ENCODE measurements at places on chromosomes 11 and 22.

- no peak for DNase-seq
Observed at GRCh38 chr11:62804310-62805075, 747 bp downstream of the NXF1 start.

- no peak for DNase-seq
Observed at GRCh38 chr11:4605057-4605456, 3.0 kb downstream of the TRIM68 start.

DNA sequence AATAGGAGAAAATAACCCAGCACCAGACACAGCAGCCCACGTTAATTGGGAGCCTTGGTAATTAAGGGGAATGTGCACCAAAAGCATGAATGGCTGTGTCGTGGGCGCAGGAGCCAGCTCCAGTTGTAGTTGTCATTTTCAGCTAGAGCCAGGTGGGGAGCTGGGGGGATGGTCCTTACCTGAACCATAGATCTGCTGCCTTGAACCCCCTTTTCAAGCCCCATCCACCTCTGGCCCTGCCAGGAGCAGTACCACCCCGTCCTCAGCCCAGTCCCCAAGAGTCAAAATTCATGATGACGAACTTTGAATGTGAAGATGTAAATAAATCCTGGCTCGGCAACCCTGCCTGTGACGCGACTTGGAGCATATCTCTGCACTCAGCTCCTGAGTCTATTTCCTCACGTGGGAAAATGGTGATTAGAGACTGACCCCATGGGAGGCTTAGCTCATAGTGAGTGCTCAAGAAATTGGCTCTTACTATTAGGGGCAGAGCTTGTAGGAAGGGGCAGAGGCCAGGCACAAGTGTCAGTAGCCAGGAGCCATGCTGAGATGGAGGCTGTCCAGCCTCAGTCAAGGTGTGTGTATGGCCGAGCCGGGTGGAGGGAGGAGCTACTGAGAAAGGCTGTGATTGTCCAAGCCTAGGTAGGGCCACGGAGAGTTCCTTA is 794 bp upstream of the FXYD6 start:
- no peak for DNase-seq

DNA sequence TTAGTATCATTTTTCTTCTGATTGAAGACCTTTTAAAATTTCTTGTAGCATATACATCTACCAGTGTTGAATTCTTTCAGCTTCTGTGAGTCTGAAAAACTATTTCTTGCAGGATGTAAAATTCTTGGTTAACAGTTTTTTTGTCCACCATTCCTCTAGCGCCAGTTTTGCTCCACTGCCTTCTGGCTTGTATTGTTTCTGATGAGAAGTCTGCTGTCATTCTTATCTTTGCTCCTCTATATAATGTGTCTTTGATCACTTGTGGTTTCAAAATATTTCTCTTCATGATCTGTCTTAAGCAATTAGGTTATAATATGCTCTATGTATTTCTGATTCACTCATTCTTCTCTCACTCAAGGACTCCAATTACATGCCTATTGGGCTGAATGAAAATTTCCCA is 152.3 kb downstream of the INSC start:
- DNase-seq = no peak

DNA sequence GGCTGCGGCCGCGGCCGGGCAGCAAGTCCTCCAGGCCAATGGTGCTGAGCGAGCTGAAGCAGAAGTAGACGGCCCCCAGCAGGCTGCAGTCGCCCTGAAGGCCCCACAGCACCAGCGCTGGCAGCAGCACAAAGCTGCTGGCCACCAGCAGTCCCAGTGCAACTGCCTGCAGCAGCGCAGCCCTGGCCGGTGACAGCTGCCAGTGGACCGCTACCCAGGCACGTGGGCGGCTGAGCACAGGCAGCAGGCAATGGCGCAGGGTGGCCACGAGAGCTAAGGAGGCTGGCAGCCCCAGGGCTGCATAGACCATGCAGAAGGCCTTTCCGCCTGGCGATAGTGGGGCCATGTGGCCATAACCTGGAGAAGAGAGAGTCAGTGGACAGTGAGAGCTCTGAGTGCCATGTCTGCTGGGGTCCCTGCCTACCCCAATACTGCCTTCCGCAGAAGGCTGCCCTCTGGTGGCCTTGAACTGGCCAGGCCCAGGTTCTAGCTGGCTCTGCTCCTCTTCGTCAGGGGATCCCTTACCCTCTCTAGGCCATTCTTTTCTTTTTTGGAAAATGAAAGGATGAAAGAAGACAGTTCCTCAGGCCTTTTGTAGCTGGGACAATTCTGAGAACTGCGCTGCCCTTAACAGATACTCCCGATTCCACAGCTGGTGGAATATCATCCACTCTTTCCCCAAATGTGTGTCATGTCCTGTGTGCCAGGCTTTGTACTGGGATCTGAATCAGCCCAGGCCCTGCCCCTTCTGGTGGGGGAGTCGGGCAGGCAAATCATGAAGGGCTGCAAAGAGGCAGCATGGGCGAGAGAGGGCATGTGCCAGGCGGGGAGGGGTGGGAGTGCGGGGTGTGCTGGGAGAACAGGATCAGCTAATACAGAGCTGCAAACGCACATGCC is 1.8 kb downstream of the KCNK7 start:
- no peak for DNase-seq

- no peak for DNase-seq
Observed at GRCh38 chr22:22696104-22696503, 51.7 kb downstream of the GGTLC2 start.

GRCh38 chr22:35303029-35303624 is 3.4 kb downstream of the TOM1 start:
- no peak for DNase-seq

DNA sequence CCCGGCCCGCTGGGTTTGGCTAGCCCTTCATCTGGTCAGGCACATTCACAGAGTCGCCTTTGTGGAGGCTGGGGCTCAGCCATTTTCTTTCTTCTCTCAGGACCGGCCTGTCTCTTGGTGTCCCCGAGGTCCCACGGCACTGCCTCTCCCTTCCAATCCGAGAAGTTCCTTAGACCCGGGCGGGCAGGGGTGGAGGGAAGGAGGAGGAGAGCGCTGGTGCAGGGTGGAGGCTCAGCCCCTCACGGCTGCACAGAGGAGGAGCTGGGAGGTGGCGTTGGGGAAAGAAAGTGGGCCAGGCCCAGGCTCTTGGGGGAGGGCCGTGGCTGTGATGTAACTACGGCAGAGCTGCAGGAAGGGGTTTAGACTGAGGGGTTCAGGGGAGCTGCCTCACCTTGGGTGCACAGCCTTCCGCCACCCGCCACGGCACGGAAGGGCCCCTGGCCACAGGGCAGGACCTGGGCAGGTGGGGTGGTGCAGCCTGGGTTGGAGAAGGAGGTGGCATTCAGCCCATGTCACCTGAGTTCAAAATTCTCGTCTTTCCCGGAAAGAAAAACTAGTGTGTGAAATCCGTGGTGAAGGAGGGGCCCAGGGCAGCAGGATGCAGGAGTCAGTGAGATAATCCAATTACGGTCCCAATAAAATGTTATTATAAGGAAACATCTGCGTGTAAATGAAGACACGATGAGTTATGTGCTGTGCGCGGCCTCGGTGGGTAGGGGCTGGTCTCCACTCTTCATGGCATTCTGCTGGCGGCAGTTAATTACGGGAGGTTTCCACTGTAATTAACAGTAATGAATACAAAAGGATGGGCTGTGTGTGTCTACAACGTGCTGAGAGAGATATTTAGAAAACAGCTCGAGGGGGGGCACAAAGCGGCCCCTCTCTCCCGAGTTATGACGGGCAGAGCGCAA is 1.7 kb downstream of the BRSK2 start:
- DNase-seq = no peak

GRCh38 chr11:16981651-16982194 is 32.5 kb downstream of the PLEKHA7 start:
- DNase-seq = peak; percentile 9

DNA sequence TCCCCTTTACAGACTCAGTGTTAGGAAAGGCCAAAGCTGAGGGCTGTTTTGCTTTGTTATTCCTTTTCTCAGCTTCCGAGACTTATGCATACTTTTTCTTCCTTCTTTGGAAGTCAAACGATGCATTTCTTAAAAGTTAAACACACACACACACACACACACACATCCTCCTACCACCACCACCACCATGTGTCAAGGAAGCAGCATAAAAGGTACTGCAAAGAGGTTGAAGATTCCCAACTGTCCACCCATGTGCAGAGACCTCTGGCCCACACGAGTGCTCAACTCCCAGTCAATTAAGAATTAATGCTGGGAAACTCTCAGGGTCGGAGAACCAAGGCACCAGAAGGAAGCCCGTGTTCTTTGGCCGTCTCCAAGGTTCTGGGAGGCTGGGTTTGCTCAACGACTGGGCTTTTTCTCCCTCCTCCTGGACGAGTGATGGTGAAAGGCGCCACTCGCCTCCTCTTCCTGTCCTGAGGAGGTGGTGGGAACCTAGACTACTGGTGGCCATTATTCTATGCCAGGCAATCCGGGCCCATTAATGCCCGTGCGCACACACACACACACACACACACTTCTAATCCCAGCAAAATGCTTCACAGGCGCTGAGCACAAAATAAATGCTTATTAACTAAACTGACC is 15.1 kb downstream of the MN1 start:
- no peak for DNase-seq

GRCh38 chr11:1564535-1565172 is 7.4 kb downstream of the DUSP8 start:
- peak; percentile 18 for DNase-seq

DNA sequence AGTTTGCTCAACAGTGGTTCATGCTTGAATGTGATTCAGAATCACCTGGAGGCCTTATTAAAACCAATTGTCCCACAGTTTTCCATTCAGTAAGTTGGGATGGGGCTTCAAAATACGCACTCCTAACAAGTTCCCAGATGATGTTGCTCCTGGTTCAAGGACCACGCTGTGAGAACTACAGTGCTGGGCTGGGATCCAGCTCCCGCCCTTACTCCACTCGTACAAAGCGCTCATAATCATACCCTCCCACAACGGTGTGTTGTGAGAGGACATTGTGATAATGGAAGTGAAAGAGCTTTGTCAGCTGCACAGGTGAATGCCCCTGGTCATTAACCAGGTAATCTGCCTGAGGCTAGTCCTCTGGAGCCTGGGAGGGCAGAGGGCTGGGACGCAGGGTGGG is 1.3 kb upstream of the CD82 start:
- no peak for DNase-seq

- no peak for DNase-seq
Observed at GRCh38 chr11:129048911-129049310, 106.2 kb upstream of the TP53AIP1 start.

GRCh38 chr11:12862696-12863469 is 146.2 kb upstream of the RASSF10 start:
- DNase-seq = peak; percentile 55

DNA sequence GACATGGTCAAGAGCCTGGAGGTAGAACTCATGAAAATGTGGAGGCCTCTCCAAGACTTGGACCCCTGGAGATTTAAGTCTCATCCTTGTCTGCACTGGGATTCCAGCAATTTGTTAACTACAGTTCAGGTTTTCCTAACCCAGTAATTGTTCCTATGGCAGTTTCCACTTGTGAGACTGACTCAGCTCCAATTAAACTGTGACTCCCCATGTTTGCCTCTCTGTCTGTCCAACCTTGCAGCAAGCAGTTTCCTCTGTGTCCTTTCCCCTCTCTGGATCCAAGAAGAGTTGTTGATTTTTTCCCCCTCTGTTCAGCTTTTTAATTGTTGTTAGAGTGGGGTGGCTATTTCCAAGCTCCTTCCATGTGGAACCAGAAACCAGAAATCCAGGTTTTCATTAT is 16.2 kb upstream of the ARHGAP20 start:
- DNase-seq = no peak

GRCh38 chr11:66100272-66101065 is 30.4 kb downstream of the PACS1 start:
- no peak for DNase-seq

GRCh38 chr11:35242412-35243242 is 103.7 kb downstream of the CD44 start:
- DNase-seq = no peak

GRCh38 chr22:50208939-50209892 is 8.4 kb downstream of the SELENOO start:
- no peak for DNase-seq

DNA sequence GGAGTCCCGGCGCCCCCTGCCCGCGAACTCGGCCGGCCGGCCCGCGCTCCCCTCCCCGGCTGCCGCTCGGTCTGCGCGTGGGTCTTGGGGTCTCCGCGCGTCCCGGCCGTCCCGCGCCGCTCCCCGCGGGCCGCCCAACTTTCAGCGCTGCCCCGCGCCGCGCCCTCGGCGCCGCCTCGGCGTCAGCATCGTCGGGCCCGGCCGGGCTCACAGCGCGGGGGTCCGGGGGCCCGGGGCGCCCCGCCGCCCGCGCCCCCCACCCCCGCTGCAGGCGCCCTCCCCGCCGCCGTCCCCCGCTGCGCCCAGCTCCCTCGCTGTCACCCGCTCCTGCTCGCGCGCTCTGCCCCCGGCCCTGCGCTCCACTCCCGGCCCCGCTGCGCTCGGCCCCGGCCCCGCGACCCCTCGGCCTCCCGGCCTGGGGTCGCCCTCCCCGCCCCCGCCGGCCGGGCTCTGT is at the start of gene KCNJ4:
KCNJ4 (minus strand) TSS at position 124 of the 454 bp plus-strand sequence. CDS start 27,067 bp downstream, outside the sequence.
- DNase-seq = no peak

DNA sequence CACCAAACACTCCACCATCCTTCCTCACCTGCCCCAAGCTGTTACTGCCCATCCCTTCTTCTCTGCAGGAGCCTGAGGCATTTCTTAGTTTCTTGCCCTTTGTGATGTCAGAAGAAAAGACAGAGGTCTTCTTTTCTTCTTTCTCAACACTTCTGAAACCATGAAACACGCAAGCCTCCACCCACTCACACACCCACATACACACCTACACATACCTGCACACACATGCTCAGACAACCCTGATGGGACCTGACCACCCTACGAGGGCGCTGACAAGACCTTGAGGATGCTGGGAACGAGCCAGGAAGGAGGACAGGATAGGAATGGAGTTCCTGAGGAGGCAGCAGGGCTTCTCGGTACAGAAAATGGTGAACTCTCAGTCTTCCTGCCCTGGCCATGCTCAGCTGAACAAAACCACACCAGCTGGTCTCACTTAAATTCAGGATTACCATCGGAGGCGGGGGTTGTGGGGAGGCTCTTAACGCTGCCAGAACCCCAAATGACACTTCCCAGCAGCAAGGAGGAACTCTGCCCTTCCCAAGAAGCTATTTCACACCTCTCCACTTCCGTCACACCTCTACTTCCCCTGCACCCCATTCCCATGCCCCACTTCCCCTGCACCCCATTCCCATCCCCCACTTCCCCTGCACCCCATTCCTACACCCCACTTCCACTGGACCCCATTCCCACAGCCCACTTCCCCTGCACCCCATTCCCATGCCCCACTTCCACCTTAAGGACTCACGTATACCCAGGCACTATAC is 41.0 kb downstream of the CSF2RB start:
- DNase-seq = no peak

GRCh38 chr11:121199516-121199915 is 93.1 kb upstream of the SC5D start:
- no peak for DNase-seq
